ENCODE measurements at places on chromosomes 16 and 17. TPM values are rescaled to one million over a fixed set of nuclear protein-coding genes. Genes with fewer than 3 reads are reported as not detected.

CMIP gene
- 5.6 TPM for total RNA-seq

ACAP1 gene
- total RNA-seq = 2.7 TPM

GRCh38 chr16:81645266-81645694, 133.8 kb upstream of the PLCG2 start:
- DNase-seq = peak; percentile 90

DNA sequence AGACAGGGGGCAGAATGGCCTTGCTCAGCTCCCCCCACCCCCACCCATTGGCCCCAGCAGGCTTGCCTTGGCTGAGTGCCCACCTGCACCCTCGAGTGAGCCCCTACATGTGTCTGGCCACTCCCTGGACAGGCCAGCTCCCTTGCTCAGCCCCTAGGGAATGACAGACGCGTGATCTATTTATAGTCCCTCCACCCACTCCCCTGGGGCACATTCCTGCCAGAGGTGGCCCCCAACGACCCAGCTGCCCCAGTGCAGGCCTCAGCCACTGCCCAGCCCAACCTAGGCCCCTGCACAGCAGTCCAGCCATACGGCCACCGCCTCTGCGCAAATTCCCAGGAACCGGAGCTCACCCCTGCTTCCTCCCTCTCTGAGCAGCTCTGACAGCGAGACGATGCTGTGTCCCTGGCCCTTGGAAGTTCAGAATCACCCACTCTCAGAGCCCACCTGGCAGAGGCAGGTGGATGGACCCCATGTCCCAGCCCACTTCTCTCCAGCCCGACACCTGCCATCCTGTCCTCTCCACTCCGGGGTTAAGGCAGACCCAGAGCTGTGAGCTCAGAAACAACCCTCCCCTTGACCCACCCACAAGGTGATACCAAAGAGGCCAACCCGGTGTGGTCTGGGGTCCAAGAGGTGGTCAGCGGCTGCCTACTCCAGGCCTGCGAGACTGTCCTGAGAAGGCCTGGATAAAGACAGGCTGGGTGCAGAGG, 11.5 kb upstream of the P2RX1 start:
- no peak for DNase-seq

- peak; percentile 99 for DNase-seq
Observed at GRCh38 chr17:81419319-81419885, 24.1 kb downstream of the BAHCC1 start.
